GM06990 (cell line): ENCODE measurements at places on chromosomes 6 and 20.

DNA sequence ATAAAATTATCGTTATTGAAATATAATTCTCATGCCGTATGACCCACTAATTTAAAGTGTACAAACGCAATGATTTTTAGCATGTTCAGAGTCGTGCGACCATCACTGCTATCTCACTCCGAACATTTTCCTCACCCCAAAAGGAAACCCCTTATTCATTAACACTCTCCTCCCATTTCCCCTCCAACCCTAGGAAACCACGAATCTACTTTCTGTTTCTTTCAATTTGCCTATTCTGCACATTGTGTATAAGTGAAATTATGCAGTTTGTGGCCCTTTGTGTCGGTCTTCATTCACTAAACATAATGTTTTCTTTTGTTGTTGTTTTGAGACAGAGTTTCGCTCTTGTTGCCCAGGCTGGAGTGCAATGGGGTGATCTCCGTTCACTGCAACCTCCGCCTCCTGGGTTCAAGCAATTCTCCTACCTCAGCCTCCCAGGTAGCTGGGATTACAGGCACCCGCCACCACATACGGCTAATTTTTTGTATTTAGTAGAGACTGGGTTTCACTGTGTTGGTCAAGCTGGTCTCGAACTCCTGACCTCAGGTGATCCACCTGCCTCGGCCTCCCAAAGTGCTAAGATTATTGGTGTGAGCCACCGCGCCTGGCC lies 99.7 kb upstream of the ZNF217 start:
- DNase-seq = no peak

- DNase-seq = no peak
Measured at GRCh38 chr20:41135187-41135887, 2.0 kb upstream of the PLCG1 start.

GRCh38 chr20:12502443-12502842 lies 506.3 kb upstream of the SPTLC3 start:
- DNase-seq = no peak

DNA sequence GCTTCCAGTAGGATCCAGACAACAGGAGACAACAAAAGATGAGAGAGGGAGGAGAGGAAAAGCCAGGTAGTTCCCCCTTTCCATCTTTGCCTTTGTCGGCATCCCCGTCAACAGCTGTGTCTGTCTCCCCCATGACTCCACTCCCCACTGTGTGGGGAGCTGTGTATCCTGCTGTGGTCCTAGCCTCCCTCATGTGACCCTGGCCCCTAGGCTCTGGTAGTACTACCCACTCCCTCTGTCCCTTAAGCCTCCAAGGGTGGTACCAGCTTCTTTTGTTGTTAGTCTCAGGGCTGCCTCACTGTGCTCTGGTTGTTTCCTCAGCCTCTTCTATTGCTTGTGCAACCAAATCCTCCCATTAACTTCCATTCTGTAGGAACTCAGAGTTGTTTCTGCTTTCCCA lies 28.7 kb downstream of the ANKEF1 start:
- no peak for DNase-seq

DNA sequence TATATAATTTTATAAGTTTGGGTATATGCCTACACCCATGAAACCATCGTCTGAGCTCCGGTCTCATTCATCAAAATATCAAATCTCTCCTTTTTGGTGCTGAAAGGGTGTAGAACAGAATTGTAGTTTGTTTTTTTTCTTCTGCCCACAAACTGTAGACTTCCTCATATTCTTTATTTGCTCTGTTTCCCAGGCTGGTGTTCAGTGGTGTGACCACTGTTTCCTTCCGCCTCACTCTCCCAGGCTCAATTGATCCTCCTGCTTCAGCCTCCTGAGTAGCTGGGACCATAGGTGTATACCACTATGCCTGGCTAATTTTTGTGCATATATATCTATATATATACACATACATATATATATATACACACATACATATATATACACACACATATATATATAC lies 139.6 kb upstream of the HCRTR2 start:
- DNase-seq = no peak

GRCh38 chr6:169589699-169590257 lies 112.1 kb downstream of the WDR27 start:
- peak; percentile 32 for DNase-seq

DNA sequence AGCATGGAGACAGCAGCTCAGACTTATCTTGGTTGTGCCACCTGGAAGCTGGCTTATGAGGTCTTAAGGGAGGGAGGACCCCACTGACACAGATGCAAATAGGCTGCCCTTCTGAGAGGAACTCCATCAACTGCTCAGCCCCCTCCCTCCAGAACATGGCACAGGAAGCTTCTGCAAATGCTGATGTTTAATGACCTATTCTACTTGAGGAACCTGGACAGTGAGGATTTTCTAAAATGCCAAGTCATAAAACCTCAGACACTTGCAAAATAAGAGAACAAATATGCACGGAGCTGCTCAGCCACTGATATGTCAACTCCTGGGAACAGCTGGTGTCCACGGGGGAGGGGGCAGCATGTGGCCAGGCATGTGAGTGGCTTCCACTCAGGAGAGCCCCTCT lies 3.5 kb downstream of the CST9 start:
- no peak for DNase-seq

GRCh38 chr6:41785689-41786450 lies 1.6 kb upstream of the TOMM6 start:
- DNase-seq = no peak

GRCh38 chr6:10101551-10102252 lies 313.2 kb downstream of the TFAP2A start:
- DNase-seq = no peak

GRCh38 chr6:142692942-142693341 lies 252.0 kb downstream of the HIVEP2 start:
- DNase-seq = no peak

DNA sequence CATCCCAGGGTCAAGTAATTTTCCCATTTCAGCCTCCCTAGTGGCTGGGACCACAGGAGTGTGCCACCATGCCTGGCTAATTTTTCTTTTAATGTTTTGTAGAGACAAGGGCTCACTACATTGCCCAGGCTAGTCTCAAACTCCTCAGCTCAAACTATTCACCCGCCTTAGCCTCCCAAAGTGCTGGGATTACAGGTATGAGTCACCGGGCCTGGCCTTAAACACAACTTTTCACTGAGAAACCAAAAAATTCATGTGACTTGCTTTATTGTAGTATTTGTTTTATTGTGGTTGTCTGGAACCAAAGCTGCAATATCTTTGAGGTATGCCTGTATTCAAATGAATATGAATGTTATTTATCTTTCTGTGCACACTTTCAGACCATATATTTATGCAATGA lies 72.2 kb downstream of the RWDD2A start:
- DNase-seq = no peak

GRCh38 chr6:52305948-52306767 lies 21.6 kb upstream of the MCM3 start:
- DNase-seq = peak; percentile 67

- DNase-seq = no peak
Measured at GRCh38 chr20:42082611-42083010, 464.4 kb upstream of the CHD6 start.

DNA sequence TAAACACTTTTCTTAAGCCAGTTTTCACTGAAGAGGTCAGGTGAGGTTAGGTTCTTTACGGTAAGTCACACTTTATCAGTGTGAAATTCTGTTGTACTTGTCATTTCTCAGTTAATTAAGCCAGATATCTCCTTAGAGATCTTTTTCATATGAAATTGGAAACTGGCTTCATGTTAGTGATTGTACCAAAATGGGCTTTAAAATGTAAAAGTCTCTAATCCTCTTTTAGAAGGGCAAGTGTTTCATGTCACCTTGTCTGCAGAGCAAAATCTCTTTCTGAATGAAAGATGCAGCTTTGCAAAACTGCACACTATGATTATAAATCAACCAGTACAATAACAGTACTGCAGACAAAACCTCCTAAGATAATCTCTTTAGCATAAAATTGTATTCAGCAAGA lies 209.2 kb upstream of the RNF217 start:
- no peak for DNase-seq

DNA sequence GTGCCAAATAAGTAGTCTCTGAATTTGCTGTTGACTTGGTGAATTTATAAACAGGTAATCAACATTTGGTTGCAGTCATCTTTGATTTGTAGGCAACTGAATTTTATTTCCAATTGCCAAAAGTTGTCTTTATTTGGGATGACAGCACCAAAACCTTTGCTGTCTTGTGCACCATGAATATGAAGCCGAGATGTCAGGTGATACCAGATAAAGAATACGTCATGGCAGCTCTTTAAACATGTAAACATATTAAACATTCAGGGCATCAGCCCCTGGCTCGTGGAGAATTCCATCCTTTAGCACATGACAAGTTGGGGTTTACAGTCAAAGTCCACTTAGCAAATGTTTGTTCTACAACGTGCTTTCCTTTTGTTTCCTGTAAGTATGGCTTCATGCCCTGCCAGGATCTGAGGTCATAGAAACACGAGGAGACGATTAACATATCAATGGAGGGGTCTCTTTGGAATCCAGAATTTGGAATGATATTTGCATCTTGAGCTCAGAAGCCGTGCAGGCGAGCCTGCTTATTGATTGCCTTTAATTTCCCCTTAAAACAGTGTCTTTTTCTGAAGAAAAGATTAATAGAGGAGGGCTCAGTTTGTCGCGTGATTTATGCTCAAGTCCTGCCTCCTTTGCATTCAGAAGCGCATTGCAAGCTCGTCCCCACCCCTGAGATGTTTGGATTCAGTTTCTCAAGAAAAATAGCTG lies 170.2 kb upstream of the ZNF217 start:
- DNase-seq = no peak

DNA sequence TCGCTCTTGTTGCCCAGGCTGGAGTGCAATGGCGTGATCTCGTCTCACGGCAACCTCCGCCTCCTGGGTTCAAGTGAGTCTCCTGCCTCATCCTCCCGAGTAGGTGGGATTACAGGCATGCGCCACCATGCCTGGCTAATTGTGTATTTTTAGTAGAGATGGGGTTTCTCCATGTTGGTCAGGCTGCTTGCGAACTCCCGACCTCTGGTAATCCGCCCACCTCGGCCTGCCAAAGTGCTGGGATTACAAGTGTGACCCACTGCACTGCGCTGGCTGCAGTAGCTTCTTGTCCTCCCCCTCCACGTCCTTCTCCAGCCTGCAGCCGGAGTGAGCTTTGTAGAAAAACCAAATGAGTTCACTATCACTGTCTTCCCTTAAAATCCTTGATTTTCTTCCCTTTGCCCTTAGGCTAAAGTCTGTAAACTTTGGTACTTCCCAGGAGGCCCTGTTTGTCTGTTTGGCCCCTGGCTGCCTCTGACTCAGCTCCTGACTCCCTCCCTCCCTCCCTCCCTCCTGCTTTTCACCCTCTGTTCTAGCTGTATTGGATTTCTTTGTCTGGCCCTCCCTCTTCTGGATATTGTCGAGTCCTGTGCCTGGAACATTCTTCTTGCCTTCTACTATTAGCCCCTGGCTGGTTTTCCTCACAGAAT lies 12.9 kb downstream of the PARD6B start:
- DNase-seq = no peak

GRCh38 chr20:7741866-7742265 lies 198.4 kb downstream of the HAO1 start:
- no peak for DNase-seq

DNA sequence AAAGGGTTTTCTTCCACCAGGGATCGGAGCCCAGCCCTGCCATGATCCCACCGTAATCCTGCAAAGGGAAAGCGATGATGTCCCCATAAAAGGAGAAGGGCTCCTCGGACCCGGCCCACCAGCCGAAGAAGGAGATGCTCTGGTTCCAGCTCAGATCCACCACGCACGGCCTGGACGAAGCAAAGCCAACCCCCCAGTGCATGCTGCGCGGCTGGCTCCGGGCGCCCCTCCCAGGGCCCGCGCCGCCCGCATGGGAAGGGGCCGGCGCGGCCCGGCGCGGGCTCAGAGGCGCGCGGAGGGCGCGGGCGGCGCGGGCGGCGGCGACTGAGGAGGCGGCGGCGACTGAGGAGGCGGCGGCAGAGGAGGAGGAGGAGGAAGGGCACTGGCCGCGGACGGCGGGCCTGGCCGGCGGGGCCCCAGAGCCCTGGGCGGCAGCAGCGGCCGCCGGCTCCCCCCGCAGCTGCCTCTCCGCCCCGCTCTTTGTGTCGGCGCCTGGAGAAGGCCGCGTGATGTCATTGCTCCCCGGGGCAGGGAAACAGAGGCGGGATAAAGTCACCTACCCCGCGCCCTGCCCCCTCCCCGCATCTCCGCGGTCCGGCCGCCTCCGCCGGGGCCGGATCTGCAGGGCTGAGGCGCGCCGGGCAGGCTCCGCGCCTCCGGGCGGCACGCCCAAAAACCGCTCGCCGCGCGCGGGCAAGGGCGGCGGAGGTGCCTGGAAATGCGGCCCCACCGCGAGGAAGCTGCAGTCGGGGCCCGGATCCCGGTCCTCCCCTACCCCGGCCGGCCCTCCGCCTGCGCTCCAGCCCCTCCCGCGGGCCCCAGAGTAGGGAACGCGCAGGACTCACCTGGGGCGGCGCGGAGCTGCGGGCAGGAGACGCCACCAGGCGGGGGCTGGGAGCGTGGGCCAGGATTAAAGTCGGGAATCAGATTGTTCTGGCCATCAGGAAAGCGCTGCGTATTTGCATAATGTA lies at the start of gene FAXC:
FAXC (minus strand) TSS at position 504 of the 971 bp plus-strand sequence; CDS start at position 202, 302 bp downstream.
- DNase-seq = peak; percentile 29

DNA sequence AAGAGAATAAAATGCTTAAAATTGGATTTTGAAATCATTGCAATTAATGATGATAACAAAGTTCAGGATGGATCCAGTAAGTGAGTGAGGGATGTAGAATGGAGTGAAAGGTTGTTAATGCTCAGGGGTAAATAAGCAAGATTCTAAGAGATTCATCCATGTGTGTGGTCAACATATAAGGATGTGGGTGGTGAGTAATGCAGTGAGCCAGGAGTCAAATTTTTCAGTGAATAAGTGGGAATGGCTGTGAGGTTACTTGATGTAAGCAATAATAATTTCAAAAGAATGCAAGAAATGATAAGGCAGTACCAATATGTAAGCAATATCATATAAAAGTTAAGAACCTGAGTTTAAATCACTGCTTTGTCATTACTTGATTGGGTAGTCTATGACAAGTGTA lies 207.5 kb upstream of the ADGRB3 start:
- DNase-seq = no peak
